ENCODE measurements at places on chromosomes 16 and 17.

GRCh38 chr17:67285360-67285759 lies 40.4 kb upstream of the HELZ start:
- no peak for DNase-seq

GRCh38 chr17:70653850-70654249 lies 484.5 kb downstream of the KCNJ2 start:
- no peak for DNase-seq

- DNase-seq = no peak
Measured at GRCh38 chr17:79138826-79139225, 64.2 kb downstream of the ENGASE start.

GRCh38 chr17:39629898-39630297 lies 3.1 kb downstream of the PPP1R1B start:
- no peak for DNase-seq

DNA sequence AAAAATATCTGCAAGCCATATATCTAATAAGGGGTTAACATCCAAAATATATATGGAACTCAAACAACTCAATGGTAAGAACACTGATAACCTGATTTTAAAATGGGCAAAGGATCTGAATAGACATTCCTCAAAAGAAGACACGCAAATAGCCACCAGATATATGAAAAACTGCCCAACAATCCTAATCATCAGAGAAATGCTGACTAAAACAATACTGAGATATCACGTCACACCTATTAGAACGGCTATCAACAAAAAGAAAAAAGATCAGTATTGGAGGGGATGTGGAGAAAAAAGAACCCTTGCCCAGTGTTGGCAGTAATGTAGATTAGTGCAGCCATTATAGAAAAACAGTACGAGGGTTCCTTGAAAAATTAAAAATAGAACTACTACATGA lies 97.2 kb downstream of the CEP112 start:
- DNase-seq = no peak

- DNase-seq = no peak
Measured at GRCh38 chr17:5915337-5915736, 154.8 kb upstream of the WSCD1 start.

DNA sequence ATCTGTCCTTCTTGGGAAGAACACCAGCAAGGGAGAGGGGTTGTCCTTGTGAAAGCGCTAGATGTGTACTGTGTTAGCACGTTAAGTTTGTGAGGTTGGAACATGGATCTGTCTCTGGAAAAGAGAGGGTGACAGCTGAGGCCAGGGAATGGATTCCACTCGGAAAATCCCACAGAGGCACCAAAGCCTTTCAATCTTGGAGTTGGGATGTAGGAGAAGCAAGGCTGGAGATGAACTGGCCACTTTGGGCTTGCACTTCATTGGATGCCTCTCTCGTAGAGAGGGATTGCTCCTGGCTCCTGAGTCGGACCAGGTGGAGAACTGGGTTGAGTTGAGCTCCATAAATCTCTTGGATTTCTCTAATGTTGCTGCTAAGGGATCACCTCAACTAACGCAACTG lies 67.2 kb downstream of the CCDC182 start:
- DNase-seq = no peak

DNA sequence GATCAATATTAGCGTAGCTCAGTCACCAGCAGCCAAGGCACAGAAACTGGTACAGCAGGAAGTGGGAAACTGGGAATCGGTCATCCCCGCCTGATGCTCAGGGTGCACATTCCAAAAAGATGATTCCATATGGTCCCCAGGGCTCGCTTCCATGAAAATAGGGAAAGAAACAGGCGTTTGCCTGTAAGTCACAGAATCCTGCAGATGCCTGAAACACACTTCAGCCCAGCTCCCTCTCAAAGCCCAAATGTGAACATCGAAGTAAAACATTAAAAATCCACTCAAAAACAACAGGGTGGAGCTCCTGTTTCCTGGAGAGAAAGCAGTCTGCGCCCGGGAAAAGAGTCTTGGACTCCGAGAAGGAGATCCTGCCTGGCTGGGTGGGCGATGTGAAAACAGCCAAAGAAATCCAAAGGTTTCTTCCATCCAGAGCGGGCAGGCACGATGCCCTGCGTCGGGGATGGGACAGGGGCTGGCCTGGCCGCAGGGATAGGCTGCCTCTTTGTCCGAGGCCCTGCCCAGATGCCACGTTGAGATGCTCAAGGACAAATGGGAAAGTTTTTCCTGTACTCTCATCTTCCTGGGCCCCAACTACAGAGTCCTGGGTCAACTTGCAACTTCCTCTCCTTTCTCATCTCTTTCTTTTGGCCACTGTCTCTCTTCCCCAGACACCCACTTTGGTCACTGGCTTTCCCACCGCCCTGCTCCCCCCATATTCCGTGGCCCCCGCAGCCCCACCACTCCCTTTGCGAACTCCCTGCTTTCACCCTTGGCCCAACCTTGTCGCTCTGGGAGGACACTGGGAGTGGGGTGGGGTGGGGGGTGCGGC lies 743 bp downstream of the WIPI1 start:
- peak; percentile 65 for DNase-seq

- no peak for DNase-seq
Measured at GRCh38 chr17:60284709-60285108, 107.2 kb downstream of the USP32 start.

DNA sequence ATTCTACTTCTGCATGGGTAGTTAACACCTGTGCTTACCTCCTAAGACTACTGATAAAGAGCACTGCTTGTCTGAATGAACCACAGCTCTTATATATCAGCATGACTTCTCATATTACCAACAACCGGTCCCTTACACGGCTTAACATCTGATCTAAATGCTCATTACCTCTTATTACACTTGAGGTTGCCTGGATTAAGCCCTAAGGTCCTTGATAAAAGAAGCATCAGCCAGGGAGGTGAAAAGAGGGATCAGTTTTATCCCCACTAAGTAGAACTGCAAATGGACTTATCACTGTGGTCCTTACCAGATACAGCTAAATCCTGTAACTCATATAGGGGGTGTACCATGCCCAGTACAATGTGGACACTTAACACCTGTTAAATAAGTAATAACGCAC lies 8.2 kb upstream of the RSKR start:
- DNase-seq = no peak

- DNase-seq = no peak
Measured at GRCh38 chr16:6250511-6250910, 1082.1 kb upstream of the RBFOX1 start.

- DNase-seq = no peak
Measured at GRCh38 chr16:74094514-74094913, 202.1 kb upstream of the PSMD7 start.
